ENCODE measurements at places on chromosomes 3 and 15.

GRCh38 chr3:12766541-12766940, 7.5 kb upstream of the TMEM40 start:
- DNase-seq: no peak

- DNase-seq: no peak
Measured at GRCh38 chr3:118799303-118799702, 235.3 kb downstream of the IGSF11 start.

DNA sequence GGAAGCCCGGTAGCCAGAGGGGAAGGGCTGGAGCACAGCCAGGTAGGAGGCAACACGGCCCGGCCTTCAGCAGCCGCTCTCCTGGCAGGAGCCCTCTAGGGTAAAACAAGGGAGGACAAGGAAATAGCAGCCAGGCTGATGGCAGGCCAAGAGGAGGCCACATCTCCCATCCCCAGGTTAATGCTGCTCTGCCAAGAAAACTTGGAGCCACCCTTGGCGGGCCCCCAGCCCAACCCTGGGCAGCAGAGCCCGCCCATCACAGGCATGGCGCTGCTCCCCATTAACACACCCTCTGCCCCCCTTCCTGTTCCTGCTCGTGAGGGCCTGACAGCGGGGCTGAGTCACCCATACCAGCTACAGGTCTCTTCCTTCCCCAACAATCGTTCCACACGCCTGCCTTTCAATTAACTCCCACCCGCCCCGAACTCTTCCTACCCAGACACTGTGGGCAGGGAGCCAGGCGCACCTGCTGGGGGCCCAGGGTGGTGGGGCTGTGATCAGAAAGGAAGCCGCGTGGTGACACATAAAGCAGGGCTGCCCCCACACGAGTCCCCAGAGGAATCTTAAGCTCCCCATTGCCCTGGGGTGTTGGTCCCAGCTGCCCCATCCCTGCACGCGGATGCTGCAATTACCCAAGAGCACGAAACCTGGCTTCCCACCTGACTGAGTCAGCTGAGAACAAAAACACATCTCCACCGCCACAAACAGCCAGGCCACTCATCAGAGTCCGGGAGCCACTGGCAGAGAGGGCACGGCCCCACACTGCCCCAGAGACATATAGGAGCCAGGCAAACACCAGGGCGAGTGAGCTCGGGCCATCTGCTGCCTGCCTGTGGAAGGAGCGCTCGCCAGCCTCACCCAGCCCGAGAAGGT, at the start of gene C15orf62:
Gene C15orf62, plus strand, starts transcription at position 707 of the 873 bp plus-strand sequence. CDS start 516 bp downstream, outside the sequence.
- peak; percentile 34 for DNase-seq

DNA sequence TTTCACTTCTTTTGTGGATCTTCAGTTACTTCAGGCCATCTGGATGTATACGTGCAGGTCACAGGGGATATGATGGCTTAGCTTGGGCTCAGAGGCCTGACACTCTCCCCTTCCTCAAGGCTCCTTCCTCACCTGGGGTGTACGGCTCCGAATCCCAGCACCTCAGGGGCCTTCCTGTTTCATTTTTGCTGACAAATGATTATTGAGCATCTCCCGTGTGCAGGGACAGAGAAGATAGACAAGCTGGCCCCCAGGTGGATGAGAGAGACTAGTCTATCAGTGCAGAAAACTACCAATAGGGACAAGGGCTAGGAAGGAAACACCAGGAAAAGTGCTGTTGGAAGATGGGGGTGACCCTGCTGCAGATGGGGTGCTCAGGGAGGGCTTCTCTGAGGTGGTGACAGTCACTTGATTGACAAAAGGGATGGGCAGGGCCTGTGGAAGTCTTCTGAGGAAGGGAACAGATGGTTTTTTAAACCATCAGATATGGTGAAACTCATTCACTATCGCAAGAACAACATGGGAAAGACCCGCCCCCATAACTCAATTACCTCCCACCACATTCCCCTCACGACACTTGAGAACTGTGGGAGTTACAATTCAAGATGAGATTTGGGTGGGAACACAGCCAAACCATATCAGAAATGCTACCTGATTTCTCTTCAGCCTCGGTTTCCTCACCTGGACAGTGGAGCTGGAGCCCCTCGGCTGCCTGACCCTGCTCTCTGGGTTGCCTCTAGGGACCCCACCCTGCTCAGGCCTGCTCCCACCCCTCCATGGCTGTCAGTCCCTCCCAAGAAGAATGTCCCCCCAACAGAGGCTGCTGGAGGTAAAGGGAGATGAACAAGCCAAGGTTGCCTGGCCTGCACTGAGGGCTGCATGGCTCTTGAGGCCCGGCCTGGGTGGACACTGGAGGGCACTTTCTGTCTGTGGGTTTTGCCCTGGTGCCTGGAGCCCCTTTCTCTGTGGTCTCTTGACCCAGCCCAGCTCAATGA, 37.2 kb upstream of the ACAD9 start:
- no peak for DNase-seq
